H4 (cell line): ENCODE measurements at places on chromosomes 7 and 10.

DNA sequence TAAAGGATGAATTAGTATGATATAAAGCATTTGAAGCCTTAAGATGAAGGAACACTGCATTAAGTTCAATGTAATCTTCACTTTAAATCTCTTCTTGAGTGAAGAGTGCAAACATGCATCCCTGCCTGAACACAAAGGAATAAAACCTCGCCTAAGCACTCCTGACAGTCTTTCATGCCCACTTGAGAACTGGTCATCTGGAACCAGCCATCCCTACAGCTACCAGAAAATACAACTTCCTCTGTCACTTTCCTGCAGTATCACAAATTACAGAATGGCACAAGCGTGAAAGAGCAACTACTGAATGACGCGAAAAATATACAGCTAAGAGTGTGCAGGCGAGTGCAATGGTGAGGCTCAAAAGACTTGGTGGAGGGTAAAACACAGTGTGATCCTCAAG is 1079.9 kb downstream of the CNTNAP2 start:
- no peak for DNase-seq

- no peak for DNase-seq
Observed at GRCh38 chr7:29486191-29486700, 77.4 kb upstream of the PRR15 start.

DNA sequence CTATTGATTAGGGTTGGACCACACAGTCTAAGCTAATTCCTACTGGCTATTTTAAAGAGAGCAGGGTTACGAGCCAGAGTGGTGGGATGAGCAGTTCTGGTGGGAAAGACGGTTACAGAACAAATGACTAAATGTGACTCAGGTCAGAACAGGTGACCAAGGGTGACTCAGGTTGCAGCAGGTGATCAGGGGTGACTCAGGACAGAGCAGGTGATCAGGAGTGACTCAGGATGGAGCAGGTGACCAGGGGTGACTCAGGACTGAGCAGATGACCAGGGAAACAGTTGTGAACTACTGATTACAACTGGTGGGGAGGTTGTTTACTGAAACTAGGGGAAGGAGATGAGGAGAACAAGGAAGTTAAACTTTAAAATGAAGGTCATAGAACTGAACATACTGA is 366.3 kb downstream of the ABCA13 start:
- DNase-seq, result no peak

- DNase-seq, result no peak
Observed at GRCh38 chr7:29170781-29171180, 23.8 kb upstream of the CHN2 start.

DNA sequence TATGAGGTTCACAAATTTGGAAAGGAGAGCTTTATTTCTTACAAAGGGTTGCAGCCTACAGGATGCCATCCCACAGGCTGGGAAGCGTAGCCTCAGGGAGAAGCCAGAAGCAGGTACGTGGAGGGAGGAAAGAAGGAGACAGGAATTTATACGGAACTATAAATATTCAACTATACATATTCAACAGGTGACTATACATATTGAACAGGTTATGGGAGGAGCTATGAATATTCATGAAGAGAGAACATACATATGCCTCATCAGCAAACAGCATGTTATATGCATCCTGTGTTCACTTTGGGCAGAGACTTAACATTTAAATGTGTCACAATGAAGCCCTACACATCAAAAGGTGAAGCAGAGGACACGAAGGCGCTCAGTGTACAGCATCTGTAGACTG is 40.5 kb upstream of the LMTK2 start:
- no peak for DNase-seq

- DNase-seq, result no peak
Observed at GRCh38 chr10:114401195-114401791, 3.0 kb downstream of the AFAP1L2 start.

DNA sequence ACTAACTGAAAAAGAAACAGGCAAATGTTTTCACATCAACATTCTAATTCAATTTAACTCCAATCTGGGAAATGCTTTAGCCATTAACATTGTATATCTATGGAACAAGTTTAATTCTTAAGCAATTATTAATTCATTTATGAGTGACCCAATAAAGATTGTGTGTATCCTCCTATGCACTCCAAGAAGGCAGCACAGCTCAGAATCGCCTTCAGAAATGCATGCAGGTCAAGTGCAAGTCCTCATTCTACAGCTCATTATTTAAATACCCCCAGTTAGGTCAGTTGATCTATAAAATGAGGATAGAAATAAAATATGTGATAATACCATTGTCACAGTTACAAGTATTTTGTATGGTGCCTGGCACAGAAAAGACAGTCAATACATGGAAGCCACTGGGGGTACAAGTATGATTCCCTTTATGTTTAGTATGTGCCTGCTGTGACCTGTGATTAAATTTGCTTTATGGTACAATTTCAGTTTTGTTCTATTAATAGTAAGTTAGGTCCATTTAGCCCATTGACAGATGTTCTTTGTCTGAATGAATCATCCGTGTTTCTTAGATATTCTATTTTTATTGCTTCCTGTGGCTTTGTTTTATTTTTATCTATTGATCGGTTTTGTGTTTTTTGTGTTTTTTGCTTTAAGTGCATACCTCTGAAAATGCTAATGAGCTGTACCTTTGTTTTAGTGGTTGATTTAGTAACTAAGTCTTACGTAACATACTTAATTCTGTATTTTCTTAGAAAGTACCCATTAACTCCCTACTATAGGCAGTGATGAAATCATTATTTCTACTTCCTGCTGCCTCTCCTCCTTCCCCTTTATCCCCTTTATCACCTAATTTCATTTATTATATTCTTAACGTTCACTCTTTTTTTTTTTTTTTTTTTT is 42.8 kb downstream of the CPXM2 start:
- no peak for DNase-seq
